ENCODE measurements at places on chromosomes 1 and 21.

DNA sequence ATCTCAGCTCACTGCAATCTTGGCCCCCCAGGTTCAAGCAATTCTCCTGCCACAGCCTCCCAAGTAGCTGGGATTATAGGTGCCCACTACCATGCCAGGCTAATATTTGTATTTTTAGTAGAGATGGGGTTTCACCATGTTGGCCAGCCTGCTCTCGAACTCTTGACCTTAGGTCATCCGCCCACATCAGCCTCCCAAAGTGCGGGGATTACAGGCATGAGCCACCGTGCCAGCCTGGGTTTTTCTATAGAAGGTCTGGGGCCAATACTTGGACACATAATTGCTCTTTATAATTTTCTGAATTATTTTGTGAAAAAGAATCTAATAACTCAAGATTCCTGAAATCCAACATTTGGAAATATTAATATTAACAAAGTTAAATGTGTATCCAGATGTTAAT, 1267.7 kb upstream of the ADGRL4 start:
- DNase-seq: no peak

- DNase-seq: no peak
Observed at GRCh38 chr1:215661033-215661432, 93.9 kb downstream of the KCTD3 start.

DNA sequence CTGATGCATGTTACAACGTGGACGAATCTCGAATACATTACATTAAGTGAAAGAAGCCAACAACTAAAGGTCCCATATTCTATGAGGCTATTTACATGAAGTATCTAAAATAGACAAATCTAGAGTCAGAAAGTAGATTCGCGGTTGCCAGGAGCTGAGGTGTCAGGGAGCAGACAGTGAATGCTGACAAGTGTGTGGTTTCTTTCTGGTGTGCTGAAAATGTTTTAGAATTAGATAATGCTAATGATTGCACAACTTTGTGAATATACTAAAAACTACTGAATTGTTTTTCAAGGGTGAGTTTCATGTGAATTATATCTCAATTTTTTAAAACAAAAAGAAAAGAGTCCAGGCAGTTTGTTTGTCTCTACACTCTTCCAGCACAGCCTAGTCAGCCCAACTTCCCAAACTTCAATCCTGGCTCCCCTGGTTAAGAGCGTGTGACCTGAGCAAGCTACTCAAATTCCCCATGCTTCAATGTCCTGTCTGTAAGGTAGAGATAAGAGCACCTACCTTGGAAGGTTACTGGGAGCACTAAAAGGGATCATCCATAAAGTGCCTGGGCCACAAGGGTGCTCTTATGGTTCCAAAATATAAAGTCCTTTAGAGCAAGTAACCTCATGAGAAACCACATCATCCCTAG, 20.9 kb downstream of the HLCS start:
- DNase-seq: peak; percentile 39

DNA sequence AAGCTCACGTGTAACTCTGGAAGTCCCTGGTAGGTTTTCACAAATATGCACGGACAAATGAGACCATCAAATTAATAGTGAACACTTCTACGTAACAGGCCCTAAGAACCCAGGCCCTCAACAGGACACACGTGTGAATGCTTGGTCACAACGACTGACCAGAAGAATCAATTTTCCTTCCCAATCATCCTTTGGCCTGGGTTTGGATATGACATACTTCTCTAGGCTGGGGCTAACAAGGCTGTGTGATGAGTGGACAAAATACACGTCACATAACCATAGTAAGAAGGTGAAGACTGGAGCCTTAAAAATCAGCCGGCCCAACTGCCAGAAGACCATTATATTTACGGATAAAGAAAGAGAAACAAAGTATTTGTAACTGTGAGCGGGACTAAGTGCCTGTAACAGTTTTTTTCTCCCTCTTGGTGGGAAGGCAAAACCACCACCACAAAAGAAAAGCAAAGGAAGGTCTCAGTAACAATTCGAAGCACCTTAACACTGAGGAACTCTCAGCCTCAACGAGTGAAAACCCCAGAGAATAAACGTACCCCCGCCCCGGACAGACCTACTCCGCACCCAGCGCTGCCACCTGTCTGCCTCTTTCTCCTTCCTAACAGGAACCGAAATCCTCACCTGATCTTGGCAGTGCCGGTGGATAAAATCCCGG, 450 bp downstream of the SDE2 start:
- peak; percentile 69 for DNase-seq

DNA sequence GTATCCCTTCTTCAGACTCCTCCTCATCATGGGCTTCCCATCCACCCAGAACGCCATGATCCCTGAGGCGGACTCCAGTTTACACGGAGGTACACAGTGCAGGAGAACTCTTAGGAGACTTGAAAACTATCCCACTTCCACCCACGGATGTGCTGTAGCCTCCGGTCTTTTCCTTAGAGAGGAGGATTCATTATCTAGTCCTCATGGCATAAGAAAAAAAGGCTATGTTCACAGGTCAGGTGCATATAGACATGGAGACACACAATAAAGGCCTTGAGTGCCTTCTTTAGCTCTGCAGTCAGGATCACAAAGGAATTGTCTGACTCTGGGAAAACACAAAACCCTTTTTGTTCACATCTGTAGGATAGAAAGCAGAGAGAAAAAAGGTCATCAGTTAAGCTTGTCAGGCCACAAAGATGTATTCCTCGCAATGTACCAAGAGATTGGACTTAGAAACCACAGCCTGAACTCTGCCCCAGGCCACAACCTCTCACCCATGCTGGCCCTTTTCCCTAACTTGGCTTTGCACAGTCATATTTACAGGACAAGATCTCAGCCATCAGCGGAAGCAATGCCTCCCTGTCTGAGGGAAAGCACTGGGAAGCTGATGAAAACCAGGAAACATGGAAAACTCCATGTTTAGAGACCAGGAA, 9.0 kb downstream of the CRP start:
- no peak for DNase-seq

GRCh38 chr1:21547876-21548275, 38.7 kb downstream of the ALPL start:
- no peak for DNase-seq

DNA sequence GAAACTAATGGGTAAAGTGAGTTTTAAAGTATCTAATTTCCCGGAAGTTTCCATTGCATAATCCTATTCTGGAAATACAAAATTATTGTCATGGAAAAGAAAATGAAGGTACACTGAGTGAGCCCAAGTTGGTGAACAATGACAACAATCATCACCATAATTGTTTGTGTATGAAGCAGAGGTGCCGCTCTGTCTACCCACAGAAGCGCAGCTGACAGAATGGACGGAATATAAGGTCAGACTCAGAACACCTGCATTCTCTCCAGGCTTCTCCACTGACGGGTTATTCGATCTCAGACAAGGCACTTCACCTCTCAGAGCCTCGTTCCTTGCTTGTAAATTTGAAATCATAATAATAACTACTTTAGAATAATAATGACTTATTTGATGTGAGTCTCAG, 99.1 kb upstream of the NGF start:
- DNase-seq: no peak

- no peak for DNase-seq
Observed at GRCh38 chr1:167328816-167329483, 108.3 kb downstream of the POU2F1 start.

- DNase-seq: no peak
Observed at GRCh38 chr1:188325211-188325610, 1496.5 kb downstream of the PLA2G4A start.

- DNase-seq: no peak
Observed at GRCh38 chr1:72034827-72035226, 247.5 kb downstream of the NEGR1 start.

DNA sequence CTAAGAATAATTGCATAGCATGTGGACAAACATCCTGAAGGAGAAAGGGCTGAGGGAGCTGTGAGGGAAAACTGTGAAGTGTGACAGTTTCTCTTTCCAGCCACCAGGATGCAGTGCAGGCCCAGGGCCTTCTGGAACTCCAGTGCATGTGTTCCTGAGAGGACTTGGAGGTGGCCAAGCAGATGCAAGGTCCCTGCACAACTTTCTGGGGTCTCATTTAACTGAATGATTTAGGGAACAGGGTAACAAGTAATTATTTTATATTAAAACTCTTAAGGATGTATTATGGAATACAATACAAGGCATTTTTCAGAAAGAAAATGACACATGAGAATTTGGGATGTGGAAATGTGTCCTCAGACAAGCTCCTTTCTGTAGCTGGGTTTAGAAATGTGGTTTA, 61.2 kb upstream of the MCOLN3 start:
- peak; percentile 70 for DNase-seq

- no peak for DNase-seq
Observed at GRCh38 chr1:231099311-231099710, 59.3 kb upstream of the FAM89A start.

DNA sequence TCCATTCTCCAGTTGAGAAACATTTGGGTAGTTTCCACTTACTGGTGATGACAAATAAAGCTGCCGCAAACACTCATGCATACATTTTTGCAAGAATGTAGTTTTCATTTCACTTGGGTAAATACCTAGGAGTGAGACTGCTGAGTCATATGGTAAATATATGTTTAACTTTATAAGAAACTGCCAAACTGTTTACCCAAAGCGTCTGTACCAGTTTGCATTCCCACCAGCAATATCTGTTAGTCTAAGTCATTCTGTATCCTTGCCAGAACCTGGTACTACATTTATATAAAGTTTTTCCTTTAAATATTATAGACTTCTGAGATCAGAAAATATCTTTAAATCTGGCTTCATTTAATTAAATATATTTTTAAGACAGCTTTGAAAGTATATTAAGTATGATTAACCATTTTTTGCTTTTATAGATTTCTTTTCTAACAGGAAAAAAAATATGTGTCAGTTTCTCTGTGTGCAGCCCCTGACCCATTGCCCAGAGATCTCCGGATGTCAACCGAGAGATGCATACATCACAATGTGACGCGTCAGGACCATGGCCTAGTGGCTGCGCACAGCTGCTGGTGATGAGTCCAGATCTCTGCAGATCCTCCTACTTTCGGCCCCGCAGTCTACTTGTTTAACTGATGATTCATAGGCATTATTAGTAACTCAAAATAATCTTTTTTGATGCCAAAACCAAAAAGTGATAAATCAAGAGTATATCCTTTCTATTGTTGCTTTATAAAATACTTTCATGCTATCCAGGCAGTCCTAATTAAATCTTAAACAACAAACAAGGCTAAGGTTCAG, 227.1 kb upstream of the MAP1LC3C start:
- DNase-seq: peak; percentile 74

DNA sequence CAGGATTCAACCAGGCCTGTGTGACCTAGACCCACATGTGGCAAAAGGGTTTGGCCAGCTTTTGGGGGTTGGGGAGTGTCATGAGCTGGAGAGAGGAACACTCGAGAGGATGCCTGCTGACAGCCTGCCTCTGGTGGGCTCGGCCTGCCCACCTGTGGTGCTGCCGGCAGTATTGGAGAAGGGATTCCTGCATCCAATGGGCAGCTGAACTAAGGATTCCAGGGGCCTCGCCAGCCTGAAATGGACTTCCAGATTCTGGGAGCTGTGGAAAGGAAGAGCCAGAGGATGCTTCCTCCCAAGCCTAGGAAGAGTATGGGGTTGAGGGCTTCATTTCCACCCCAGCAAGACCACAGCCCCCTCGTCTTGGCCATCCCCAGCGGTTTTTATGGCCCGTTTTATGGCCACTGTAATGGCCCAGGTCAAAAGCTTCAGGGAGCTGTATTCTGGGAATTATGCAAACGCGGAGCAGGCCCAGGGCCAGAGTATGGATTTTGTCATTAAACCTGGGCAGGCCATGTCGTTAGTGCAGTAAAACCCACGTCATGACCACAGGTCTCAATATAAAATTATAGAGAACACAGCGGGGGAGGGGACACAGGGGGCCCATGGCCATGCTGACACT, 63.6 kb downstream of the TMEM53 start:
- no peak for DNase-seq

- DNase-seq: no peak
Observed at GRCh38 chr1:7346070-7346596, 425.0 kb upstream of the VAMP3 start.

DNA sequence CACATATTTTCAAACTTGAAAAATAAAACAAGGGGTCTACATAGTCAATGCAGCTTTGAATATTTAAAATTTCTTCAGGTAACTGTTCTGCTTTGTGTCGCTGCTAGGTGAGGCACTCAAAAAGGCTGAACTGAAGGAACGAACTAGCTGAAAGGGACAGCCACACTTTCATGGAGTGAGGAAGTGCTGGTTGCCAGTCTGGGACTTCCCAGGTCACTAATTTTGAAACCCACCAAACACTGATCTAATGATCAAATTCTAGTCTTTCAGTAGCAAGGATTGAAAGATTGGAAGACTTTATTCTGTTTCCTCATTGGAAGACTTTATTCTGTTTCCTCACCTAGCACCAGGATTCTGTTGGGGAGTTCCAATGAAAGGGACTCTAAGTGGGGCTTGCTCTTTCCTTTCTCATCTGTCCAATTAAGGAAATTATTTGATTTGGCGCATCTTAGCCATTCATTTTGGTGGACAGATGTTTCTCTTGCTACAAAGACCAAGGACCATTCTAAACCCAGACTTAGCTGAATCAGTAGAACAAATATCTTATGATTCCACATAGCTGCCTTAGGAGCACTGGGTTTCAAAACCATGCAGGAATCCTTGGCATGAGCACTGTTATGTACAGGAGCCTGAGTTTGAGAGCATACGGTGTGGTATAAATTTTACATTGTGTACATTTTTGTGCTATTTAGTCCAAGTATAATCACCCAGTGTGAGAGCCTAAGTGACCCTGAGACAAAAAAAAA, 10.9 kb upstream of the ARID1A start:
- no peak for DNase-seq
